C1 segment of cervical spinal cord (tissue), 14 donors: ENCODE measurements at places on chromosomes 16 and 17.
A peak's percentile ranks its signal among the peaks of the same experiment; 100 is the strongest.

- no peak for DNase-seq
These were observed 130.1 kb upstream of the ADAMTS18 start for GRCh38 chr16:77564791-77565390.

GRCh38 chr16:3029491-3030221 is 5.8 kb downstream of the THOC6 start:
- no peak for DNase-seq

DNA sequence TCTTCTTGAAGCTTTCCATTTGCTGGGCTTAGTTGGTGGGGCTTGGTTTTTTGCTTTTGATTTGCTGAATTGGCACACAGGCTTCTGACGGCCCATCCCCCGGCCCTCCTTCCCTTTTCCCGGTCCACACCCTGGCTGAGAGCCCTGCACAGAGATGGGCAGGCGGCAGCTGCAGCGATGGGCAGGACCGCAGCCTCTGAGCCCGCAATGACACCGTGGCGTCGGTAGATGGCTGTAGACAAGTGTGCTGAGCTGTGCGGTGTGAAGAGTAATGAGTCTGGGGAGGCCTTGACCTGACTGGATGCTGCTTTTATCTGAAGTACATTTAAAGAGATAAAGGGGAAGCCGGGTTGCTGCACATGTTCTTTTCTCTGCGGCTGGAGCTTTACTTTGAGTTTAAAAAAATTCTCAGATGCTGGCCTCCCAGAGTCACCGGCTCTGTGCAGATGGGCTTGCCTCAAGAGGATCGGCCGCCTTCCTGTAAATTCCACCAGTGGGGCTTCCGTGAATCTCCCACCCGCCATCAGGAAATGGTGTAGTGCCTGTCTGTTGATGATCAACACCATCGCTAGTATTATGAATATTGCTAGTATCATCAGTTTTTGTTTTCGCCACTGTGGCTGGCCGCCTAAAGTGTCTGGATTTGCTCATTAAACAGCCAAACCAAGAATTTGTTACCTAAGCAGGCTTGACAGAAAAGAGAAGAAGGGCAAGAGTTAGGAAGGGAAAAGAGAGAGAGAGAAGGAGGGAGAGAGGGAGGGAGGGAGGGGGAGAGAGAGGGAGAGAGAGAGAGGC is 245.6 kb upstream of the RBFOX1 start:
- peak; percentile 2 for DNase-seq

GRCh38 chr16:82880346-82880745 is 253.6 kb downstream of the CDH13 start:
- no peak for DNase-seq

- no peak for DNase-seq
These were observed 68.5 kb downstream of the WWP2 start for GRCh38 chr16:69830534-69831211.

GRCh38 chr17:82106688-82107305 is 8.8 kb upstream of the FASN start:
- DNase-seq: no peak

DNA sequence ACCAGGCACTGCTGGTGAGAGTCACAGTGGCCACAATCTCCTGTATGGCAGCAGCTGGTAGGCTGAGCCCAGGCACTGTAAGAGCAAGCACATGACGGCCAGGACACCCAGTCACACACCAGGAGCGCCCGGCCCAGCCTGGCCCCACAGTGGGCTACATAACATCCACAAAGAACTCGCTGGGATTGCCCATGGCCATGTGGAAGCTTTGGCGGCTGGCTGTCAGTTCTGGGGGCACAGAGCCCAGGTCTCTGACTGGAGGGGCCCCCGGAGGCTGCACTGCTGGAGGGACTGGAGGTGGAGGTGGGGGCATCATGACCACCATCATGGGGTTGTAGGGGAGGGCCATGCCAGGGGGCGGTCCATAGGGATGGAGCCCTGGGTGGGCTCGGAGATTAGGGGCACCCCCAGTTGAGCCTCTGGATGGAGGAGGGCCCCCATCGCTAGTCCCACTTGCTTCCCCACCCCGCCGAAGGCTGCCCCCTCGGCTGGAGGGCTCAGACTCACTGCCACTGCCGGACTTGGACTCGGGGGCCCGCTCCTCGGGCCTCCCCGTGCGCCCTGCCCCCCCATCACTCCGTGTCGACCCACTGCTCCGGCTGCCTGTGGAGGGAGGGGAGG is 6.1 kb downstream of the ACADVL start:
- no peak for DNase-seq

DNA sequence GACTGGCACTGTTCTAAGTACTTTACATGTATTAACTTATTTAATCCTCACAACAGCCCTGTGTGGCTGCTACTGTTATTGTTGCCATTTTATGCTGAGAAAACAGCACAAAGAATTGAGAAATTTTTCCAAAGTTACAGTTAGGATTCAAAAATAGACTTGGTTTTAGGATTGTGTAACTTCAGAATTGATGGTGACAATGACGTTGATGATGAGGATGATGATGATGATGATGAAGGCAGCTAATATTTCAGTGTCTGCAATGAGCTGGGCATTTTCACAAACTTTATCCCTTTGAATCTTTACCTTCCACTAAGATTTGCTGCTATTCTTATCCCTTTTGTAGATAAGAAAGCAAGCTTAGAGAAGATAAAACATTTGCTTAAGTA is 22.1 kb downstream of the PRKCB start:
- DNase-seq: no peak

- no peak for DNase-seq
These were observed 271.8 kb downstream of the CPPED1 start for GRCh38 chr16:12531937-12532336.

DNA sequence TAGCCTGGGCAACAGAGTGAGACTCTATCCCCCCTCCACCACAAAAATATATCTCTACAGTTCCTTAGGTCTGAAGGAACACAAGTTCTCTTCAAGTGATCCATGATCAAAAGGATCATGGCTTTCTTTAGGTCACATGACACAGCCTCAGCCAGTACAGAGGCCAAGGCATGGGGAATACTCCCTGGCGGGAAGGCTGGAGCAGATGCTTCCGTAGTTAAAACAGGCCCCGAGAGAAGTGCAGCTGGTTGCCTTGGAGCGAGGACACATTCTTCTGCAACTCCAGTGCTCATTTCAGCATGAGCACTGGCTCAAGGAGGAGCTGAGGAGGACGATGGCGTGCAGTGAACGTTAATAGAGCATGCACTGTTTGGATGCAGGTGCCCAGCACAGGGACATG is 13.5 kb downstream of the CDIP1 start:
- DNase-seq: no peak

DNA sequence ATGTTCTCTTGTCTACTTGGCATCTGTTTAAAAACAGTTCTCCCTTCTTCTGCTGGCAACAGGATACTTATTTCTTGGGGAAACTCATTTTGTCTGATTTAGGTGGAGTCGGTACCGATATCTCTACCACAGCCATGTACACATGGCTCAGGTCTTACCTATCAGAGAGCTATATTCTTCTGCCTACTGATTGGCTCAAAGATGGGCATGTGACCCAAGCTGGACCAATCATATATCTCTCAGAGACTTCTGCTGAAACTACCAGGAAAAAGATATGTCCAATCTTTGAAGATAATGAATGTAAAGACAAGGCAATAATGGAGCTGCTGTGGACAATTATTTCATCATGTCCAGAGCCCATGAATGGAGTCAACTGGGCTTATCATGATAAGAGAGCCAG is 21.6 kb upstream of the SHISA9 start:
- DNase-seq: no peak

DNA sequence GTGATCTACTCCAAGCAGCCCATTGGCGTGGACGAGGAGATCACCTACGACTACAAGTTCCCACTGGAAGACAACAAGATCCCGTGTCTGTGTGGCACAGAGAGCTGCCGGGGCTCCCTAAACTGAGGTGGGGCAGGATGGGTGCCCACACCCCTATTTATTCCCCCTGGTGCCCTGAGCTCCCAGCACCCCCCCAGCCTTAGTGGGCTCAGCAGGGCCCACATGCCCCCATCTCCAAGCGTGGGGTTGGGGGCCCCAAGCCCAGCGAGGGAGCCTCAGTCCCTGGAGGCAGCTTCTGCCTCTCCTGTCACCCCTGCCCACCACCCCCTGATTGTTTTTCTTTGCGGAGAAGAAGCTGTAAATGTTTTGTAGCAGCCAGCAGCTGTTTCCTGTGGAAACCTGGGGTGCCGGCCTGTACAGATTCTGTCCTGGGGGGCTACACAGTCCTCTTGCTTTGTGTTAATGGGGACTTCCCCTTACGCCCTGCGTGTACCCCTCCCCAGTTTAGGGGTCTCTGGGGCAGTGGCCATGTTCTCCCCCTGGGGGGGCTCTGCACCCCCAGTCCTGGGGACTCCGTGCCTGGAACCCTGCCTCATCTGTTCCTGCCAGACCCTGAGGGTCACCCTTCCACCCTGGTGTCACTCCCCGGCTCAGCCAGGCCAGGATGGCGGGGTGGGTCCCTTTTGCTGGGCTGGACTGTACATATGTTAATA is 953 bp upstream of the HSD3B7 start:
- no peak for DNase-seq

- no peak for DNase-seq
These were observed 239.2 kb downstream of the ZFHX3 start for GRCh38 chr16:72808754-72809153.

DNA sequence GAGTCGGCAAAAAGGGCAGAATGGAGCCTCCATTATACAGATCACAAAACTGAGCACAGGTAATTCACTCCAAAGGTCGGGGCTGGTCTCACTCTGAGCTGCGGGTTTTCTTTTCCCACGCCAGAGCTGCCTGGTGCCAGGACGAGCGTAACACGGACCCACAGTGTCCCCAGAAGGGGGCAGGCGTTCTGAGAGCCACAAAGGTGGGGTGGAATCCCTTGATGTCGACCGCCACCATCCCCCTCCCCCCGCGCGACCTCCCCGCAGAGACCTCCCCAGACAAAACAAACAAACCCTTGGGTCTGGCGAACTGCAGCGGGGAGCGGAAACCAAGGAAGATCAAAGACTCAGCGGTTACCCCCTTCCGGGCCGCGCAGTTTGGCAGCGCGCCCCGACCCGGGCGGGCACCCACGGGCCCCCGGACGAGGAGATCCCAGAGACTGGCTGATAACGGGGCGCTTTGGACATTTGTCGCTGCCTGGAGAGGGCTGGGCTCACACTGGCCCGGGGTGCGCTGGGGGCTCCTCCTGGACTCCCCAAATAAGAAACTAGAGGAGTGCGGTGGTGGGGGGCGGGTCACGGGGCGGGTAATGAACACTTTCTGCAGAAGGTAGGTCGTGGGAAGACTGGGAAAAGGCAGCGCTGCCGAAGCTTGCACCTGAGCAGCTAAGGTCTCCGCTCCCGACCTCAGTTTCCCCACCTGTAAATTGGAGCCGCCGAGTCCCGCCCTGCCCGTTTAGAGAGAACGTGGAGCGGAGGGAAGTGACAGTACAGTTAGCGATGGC is 664 bp upstream of the NKD1 start:
- DNase-seq: no peak

- no peak for DNase-seq
These were observed 196.4 kb upstream of the IRX3 start for GRCh38 chr16:54482892-54483574.

DNA sequence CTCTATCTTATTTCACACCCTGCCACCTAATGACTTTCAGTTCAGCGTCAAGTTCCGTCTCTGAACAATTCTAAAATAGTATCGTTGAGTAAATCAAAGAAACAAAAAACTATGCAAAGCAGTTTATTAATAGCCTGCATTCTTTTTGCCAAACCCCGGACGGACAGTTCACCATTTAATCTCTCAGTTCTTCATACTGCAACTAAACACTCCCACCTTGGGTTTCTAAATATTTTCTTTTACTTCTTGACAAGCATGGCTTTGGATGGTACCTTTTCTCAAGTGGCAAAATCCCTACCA is 1.2 kb downstream of the MYH11 start:
- no peak for DNase-seq

DNA sequence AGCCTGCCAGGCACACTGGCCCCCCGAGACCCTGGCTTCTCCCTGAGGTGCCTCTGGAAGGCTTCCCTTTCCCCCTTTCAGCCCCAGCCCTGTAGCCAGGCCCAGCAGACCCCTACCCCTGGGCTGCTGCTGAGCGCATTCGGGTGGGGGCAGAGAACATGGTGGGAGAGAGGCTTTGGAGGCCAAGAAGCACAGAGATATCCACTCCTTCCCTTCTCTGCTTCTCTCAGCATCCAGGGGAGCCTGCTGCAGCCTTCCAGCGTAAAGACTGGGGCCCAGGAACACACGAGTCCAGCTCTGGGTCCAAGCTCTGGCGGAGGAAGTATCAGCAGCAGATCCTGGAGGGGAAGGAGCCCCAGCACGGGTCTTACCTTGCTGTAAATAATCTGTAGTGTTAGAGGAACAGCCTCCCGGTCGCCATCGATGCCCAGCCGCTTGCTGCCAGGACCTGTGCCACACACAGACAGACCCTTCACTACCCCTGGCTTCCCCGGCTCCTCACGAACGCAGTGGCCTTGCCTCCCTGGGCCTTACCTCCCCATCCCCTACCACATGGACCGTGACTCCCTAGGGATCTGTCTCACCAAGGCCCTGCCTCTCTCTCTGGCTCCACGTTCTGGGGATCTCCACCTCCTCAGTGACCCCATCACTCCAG is 17.0 kb upstream of the PIK3R6 start:
- DNase-seq: no peak
